Urinary bladder (tissue), 4 donors: ENCODE measurements at places on chromosomes 6 and 20. TPM values are rescaled to one million over a fixed set of nuclear protein-coding genes. Genes with fewer than 3 reads are reported as not detected.

Gene NEDD9
- total RNA-seq, result 49.5 TPM

- DNase-seq, result no peak
These were observed 15.6 kb upstream of the SNRPB2 start for GRCh38 chr20:16714242-16714641.

DNA sequence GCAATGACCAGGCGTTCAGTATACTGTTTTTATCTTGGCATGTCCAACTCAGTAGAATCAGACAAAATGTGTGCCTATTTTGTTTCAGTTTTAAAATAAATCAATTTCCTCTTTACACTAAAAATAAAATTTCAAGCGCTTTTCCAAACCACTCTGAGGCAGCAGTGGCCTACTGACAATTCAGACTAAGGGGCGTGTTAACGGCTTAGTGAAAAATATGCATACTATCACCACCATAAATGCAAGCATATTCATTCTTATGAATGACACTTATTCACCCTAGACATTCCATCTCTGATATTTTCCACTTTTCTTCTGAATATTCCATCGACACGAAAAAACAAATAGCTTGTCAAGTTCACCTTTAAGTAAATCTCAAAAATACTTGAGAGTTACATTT is 7.5 kb downstream of the TBX18 start:
- no peak for DNase-seq

DNA sequence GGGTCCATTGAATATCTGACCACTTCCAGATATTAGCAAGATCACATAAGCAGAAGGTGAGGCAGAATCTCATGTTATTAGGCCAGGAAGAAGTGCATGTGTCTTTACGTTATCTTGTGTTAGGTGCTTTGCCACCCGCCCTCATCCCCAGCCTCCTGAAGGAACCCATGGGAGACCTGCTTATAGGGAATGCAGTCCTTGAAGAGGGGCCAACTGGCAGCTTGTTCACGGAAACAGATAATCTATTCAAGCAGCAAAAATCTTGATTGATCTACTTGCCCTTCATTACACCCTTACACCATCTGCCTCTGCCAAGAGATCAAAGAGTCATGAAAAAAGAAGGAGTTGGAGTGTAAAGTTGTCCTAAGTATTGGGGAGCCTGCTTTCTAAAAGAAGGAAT is 576.4 kb downstream of the HTR1B start:
- DNase-seq, result no peak

Gene SDC4
- 28.9 TPM for total RNA-seq

GRCh38 chr20:31811796-31812728 is 7.1 kb upstream of the MYLK2 start:
- DNase-seq, result no peak

- no peak for DNase-seq
These were observed 11.0 kb downstream of the UNC5CL start for GRCh38 chr6:41027799-41028560.
